ENCODE measurements at places on chromosomes 1 and 21. TPM values are rescaled to one million over a fixed set of nuclear protein-coding genes. Genes with fewer than 3 reads are reported as not detected.
A peak's percentile ranks its signal among the peaks of the same experiment; 100 is the strongest.

DNA sequence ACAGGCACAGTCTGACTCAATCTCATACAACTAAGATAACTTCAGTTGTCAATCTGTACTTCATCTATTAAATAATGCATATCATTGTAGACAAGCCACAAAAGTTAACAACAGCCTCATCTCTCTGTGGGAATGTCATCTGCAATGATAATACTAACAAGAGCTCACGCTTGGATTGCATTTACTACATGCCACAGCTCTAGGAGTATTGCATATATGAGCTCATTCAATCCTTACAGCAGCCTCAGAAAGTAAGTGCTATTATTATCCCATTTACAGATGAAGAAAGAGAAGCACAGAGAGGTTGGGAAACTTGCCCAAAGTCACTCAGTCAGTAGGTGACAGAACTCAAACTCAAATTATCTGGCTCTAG lies 105.7 kb upstream of the GUCA2B start:
- no peak for DNase-seq

The EXO5 gene
- 2.2 TPM for total RNA-seq

GRCh38 chr1:81032374-81032773 lies 768.4 kb upstream of the ADGRL2 start:
- DNase-seq, result no peak

GRCh38 chr1:203672346-203672745 lies 45.7 kb downstream of the ATP2B4 start:
- no peak for DNase-seq

The CNKSR1 gene
- total RNA-seq, result 60.6 TPM

DNA sequence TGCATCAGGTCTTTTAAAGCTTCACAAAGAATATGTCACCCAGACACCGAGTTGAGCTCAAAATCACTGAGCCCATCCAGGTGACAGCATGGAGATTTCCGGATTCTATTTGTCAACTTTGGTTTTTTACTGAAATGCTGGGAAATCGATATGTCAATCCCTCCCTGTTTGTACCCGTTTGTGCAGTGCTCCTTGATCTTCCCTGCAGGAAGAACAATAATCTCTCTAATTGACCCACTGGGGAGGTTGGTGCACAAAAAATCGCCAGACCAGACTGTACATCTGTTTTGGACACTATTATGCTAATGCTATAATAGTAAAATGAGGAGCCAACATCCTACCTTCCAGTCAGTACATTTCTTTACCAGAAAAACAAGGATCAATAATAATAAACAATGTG lies 1.8 kb downstream of the BARHL2 start:
- no peak for DNase-seq

The CATSPERE gene
- 0.48 TPM for total RNA-seq

- no peak for DNase-seq
Measured at GRCh38 chr1:79737193-79737592, 730.7 kb upstream of the ADGRL4 start.

DNA sequence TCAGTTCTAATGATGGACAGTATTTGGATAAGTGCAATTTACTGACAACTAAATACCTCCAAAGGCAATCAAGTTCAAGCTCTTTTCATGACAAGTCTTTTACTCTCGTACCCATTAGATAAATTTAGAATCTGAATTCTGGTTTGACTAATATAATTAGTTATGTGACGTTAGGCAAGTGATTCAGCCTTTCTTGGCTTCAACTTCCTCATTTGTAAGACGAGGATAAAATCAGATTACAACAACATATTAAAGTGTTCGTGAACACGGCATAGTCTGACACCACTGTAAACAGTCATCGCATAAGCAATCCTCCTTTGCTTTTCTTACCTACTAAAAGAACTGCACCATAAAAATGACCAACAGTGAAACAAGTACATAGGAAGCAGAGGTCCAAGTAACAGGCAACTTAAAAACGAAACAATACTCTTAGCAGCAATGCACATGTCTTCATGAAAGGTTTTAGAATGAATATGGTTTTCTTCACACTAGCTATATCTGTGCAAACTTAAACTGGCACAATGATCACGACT lies 25.7 kb downstream of the COA6 start:
- no peak for DNase-seq

GRCh38 chr1:25695771-25696311 lies 79.2 kb downstream of the MAN1C1 start:
- DNase-seq, result no peak

DNA sequence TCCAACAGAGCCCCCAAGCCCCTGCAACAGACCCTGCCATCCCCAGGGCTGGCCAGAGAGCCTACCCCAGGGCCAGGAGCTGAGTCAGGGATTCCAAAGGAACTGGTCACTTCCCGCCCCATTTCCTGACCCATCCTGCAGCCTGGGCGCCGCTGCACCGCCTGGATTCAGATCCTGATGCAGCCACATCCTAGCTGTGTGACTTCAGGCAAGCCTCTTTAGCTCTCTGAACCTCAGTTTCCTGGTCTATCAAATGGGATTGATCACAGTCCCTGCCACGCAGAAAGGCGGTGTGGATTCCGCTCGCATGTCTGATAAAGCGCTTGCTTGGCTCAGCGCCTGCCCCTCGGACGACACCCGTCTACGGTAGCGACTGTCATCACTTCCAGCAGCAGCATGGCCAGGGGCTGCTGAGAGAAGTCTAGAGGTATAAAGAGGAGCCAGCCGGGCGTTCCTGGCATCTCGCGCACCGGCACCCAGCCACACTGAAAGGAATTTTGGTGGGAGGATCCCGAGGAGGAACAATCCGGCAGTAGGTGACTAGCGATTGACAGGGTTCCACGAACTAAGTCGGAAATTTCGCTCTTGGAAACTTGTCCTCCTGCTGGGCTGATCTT lies 10.1 kb downstream of the EPHA2 start:
- DNase-seq, result no peak

GRCh38 chr1:46677339-46677738 lies 5.7 kb downstream of the TEX38 start:
- no peak for DNase-seq

- no peak for DNase-seq
Measured at GRCh38 chr1:19373211-19374082, 61.3 kb downstream of the SLC66A1 start.

GRCh38 chr1:53342735-53343470 lies 15.0 kb upstream of the LRP8 start:
- DNase-seq, result peak; percentile 22

The F13B gene
- not detected for total RNA-seq

The NCAM2 gene
- total RNA-seq, result 0.25 TPM

The FCAMR gene
- total RNA-seq, result not detected

The WNT3A gene
- 2.9 TPM for total RNA-seq

The SHISA4 gene
- 7.6 TPM for total RNA-seq

- DNase-seq, result no peak
Measured at GRCh38 chr1:201295861-201296260, 12.6 kb downstream of the PKP1 start.

- peak; percentile 92 for DNase-seq
Measured at GRCh38 chr1:159000625-159001024, 9.1 kb upstream of the IFI16 start.
